ENCODE measurements at places on chromosomes 1 and 21.

DNA sequence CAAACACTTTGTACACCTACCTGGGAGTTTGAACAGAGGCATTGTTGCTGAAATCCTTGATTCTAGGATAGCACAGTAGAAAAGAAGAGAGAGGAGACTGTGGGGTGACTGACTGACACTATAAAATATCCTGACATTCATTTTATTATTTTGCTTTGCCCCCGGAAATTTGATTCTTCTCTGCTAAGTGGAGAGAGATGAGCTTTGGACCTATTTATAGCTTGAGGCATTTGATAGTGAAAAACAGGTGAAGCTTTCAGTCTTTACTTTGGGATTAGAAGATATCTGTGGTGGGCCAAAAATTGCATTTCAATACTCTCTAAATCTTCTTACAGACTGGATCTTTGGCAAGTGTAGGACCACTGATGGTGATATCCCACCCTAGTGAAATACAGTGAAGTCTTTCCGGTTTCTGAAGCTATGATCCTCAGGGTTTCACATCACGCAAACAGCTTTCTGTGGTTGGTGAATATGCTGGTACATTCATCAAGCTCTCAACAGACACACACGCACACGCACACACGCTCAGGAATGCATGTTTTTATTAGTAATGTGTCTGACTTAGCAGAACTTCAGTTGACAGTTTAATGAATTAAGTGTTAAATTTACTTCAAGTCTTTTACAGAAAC, at the start of gene AMPD1:
Gene AMPD1, minus strand, starts transcription at position 117 of the 629 bp plus-strand sequence. Its CDS starts 75 bp downstream, at position 42.
- no peak for DNase-seq

GRCh38 chr1:241837901-241838300, 10.1 kb upstream of the EXO1 start:
- no peak for DNase-seq

- DNase-seq = peak; percentile 22
These were observed 41.8 kb upstream of the ATF3 start for GRCh38 chr1:212566522-212567479.

DNA sequence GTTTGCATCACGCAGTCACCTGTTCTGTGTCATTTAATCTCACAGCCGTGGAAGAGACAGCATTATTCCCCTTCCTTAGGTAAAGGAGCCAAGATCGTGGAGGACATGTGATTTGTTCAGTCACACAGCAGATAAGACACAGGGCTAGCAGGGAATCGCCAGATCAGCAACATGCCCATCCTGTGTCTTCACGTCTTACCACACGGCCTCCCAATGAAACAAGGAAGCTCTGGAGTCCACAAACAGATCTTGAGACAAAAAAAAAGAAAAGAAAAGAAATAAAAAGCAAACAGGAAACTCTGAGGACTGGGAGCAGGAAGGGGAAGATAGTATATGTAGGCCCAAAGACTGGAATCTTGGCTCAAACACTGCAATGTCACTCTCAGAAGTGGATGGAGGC, 155.3 kb downstream of the ADSS2 start:
- no peak for DNase-seq

DNA sequence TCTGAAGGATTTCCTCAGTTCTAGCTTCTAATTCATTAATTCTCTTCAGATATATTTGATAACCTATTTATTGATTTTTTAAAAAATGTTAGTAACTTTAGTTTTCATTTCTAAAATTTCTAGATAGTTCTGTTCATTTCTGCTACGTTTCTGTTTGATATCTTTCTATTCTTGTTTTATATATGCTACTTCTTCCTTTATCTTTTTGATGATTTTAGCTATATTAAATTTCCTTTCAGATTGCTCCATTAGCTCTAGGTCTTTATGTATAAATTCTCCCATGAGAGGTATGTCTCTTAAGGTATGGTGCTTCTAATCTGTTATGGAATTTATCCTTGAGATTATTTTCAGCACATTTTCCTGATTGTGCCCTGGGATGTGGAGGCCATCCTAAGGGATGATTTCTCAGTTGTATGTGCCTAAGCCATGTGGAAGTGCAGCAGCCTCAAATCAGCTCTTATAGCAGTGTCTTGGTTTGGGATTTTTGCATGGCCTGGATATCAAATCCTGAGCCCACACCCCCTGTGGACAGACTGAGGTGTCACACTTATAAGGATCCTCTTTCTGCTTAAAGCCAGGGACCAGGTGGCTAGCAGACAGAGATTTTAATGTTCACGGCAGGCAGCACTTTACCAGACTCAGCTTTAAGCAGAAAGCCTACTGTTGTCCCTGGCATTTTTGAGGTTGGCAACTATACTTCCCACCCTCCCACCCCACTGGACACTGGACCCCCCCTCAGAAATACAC, 6.2 kb upstream of the KCNQ4 start:
- DNase-seq = no peak

DNA sequence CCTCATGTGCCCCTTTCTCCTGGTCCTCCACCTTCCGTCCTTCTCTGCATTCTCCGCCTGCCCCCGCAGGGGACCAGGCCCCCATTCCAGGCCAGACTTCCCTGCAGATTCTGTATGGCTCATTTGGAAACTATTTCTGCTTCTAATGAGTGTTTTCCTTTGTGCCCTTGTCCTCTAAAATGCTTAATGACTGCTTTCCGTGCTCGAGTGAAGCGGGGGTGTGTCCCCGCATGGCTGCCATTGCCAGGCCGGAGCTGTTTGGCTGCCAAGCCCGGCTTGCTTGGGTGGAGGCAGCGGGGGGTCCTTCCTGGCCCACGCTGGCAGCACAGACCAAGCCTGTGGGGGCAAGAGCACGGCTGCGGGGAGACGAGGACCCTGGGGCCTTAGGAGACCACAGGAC, 299.3 kb upstream of the VAMP3 start:
- no peak for DNase-seq

- no peak for DNase-seq
These were observed 45.9 kb downstream of the TCP10L start for GRCh38 chr21:32539378-32539777.

- no peak for DNase-seq
These were observed 84.6 kb downstream of the LRRN2 start for GRCh38 chr1:204600968-204601367.

DNA sequence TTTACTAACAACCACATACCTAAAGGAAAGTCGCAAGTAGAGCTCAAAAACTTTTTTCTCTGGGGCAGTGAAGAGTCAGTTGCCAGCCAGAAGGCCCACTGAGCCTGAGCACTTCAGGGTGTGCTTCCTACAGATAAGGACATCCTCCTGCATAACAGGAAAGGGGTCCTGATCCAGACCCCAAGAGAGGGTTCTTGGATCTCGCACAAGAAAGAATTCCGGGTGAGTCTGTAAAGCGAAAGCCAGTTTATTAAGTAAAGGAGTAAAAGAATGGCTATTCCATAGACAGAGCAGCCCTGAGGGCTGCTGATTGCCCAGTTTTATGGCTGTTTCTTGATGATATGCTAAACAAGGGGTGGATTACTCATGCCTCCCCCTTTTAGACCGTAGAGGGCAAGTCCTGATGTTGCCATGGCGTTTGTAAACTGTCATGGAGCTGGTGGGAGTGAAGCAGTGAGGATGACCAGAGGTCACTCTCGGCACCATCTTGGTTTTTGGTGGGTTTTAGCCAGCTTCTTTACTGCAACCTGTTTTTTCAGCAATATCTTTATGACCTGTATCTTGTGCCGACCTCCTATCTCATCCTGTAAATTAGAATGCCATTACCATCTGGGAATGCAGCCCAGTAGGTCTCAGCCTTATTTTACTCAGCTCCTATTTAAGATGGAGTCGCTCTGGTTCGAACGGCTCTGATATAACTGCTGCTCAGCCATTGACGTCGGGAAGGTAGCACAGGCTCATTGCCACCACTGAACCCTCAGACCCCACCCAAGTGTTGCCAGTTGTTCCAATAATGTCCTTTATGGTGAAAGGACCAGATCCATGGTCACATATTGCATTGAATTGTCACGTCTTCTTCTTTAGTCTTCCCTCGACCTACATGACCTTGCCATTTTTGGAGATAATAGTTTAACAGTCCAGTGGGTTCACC, 96.6 kb upstream of the ERRFI1 start:
- no peak for DNase-seq

DNA sequence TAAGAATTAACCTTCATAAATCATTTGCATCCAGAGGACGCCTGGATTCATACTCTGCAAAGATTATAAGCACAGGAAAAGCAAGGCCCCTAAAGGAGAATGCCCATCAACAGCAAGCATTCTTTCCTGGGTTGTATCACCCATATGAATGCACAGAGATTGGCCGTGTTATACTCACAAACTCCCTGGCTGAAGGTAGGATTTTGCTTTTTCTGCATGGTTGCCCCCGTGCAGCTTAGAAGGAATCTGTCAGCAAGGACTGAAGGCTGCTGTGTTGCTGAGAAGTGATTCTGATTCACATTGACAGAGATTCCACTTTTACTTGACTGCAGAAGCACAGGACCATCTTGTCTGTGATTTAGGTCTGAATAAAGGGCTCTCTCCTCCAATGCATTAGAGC, 283.0 kb downstream of the LRRIQ3 start:
- no peak for DNase-seq

- DNase-seq = no peak
These were observed 5.6 kb upstream of the BSND start for GRCh38 chr1:54993140-54993539.

- DNase-seq = no peak
These were observed 172.0 kb downstream of the CDC7 start for GRCh38 chr1:91672601-91673161.

- no peak for DNase-seq
These were observed 688.9 kb upstream of the ADGRL2 start for GRCh38 chr1:81111818-81112217.

- no peak for DNase-seq
These were observed 44.1 kb upstream of the ARHGEF16 start for GRCh38 chr1:3410142-3410925.

- no peak for DNase-seq
These were observed 13.0 kb downstream of the RGS1 start for GRCh38 chr1:192588546-192588945.

DNA sequence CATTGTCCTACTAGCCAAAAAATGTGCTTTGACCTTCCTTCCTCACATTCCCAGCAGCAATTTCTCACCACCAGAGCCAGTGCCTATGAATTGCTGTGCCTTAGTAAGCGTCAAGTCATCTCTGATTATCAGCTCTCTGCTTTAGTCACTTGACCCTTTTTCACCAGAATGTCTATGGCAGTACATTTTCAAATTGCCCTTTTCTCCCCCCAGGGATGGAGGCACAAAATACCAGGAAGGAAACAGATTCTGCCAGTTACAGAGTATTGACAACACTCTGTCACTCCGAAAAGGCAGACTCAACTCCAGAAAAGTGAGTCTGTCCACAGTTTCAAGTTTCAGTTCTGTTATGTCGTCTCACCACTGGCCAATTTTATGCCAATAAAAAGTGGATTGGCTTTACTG, 167.4 kb downstream of the TNFSF18 start:
- DNase-seq = no peak

GRCh38 chr21:46117586-46118315, 19.8 kb downstream of the COL6A2 start:
- DNase-seq = no peak

DNA sequence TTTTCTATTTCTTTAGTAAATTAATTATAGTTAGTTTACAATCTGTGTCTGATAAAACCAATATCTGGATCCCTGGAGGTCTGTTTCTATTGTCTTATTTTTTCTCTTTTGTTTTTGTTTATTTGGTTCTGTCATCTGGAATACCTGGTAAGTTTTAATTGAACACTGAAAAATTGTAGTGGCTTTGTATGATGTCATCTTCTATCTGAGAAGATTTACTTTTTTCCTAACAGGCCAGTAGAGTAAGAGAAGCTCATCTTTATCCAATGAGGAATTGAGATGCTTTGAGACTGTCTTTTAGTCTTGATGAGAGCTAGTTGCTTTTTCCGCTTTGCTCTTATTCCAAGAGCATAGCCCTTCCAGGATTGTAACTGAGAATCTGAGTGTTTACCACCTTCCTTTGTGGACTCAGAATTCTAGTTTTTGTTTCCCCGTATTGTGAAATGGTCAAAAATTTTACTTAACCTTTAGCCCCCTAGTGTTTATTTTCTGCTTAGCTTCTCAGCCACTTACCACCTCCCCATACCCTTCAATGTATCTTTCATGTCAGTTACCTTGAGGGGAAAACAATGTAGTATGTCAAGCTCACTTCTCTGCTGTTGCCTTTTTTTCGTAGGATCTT, 25.0 kb downstream of the PTGFRN start:
- no peak for DNase-seq

GRCh38 chr1:19073311-19074186, 117.1 kb upstream of the IFFO2 start:
- no peak for DNase-seq

DNA sequence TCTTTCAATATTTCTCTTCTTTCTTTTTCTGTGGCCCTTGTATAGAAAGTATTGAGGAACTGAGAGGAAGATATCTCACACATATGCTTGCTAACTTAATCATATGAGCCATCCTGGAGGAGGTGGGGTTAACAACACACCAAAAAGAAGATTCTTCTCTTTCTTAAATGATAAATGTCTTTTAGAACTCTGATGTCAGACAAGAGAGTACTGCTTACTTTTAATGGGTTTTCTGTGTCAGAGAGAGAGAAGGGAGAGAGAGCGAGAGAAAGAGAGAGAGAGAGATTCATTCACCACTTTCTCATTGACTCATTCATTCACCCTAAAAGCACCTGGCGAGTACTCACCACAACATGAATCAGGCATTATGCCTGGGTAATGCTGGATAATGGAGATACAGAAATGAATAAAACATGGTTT, 250.3 kb upstream of the SGIP1 start:
- no peak for DNase-seq

DNA sequence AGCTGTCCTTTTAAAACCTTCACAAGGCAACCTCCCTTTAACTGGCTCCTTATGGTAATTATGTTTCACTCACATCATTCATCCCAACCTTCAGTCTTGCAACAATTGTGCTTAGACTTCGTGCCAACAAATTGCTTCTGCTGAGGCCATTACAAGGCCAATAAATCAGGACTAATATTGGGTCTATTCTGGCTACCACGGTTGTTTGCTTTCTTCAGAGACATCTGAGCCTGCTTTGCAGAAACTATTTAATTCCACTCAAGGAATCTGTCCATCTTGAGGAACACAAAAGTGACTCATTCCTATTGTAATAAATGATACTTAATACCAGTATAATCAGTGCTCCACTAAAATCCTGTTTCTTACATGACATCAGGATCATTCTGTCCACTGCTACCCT, 2.6 kb upstream of the GSTM4 start:
- DNase-seq = no peak

DNA sequence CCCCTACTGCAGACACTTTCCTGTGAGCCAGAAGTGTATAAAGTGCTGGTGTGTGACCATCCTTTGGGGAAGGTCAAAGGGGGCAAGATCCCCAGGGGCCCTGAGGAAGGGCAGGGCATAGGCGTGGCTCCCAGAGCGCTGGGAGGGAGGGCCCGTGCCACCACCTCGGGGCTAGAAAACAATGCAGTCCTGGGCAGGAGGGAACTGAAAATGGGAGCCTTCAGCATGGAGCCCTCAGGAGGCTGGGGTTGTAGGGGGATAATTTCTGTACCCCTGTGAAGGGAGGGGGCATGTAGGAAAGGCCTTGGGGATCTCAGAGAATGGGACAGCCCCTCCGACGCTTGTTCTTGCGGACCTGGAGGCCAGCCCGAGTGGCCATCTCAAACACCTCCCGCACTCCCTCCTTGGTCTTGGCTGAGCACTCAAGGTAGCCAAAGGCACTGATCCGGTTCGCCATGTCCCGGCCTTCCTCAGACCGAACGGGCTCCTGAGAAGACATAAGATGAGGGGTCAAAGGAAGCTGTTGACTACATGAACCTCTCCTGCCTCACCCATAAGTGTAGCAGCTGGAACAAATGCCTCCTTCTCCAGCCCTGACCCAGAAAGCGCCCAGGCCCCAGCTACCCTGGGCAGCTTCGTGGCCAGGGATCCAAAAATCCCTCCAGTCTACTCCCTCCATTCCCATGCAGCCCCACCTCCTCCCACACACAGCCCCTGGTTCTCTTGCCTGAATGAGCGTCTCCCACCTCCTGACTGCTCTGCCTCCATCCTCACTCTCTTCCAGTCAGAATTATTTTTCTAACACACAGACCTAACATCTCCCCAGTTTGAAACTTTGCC, 5.5 kb downstream of the RHOC start:
- no peak for DNase-seq

Data from activated T-cell treated with anti-CD3 and anti-CD28 coated beads for 1 hour (primary cell).